ENCODE measurements at places on chromosomes 2 and 18.

DNA sequence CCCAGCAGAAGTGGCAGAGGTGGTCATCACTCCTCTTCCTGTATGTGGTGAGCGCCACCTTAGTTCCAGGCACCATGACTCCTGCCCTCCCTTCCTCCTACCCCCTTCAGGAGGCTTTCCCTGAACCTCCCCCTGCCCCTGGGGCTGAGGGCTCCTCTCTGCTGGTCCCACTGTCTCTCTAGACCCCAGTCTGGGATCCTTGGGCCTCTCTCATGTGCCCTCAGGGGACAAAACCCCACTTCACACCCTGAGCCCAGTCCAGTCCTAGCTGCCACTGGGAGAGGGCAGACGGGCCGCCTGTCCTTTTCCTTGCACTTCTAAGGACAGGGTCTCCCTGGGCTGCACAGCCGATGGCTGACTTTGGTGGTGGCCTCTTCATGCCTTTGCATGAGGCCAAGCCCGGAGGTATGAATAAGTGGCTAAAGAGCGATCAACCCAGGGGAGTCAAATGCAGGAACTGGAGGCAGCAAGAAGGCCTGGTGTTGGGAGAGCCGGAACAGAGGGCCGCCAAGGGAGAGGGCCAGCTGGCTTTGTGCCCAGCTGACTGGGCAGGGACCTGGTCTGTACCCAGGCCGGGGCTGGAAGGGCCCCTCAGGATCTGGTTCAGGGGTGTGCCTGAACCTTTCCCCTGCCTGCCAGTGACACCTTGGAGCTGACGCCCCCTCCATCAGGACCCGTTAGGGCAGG is 29.5 kb downstream of the GLI2 start:
- no peak for DNase-seq

GRCh38 chr2:66536997-66537396 is 102.1 kb downstream of the MEIS1 start:
- peak; percentile 27 for DNase-seq

DNA sequence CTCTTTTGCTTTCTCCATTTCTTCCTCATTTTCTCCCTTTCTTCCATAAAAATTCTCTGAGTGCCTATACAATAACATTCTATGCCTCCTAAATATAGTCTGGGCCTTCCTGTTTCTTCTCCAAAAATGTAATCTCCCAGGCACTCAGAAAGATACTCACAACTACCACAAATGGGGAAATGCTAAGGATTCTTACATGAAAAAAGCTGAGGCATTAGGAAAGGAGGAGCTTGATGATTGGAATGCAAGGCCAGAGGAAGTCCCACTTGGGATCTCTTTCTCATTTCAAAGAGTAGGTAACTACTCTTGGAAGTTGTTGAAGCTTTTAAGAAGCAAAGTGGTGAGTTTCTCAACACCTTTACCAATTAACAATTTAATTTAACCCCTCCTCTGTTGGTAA is 3.4 kb downstream of the VSNL1 start:
- DNase-seq, result no peak

DNA sequence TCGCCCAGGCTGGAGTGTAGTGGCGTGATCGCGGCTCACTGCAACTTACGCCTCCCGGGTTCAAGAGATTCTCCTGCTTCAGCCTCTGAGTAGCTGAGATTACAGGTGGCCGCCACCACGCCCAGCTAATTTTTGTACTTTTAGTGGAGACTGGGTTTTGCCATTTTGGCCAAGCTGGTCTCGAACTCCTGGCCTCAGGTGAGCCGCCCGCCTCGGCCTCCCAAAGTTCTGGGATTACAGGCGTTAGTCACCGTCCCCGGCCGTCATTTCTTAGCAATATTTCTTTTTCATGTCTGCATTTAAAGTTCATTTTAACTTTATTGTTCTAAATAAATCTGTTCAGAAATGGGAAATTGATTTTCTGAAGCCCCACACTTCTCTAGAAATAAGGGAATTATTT is 597.3 kb upstream of the DDX18 start:
- DNase-seq, result no peak

DNA sequence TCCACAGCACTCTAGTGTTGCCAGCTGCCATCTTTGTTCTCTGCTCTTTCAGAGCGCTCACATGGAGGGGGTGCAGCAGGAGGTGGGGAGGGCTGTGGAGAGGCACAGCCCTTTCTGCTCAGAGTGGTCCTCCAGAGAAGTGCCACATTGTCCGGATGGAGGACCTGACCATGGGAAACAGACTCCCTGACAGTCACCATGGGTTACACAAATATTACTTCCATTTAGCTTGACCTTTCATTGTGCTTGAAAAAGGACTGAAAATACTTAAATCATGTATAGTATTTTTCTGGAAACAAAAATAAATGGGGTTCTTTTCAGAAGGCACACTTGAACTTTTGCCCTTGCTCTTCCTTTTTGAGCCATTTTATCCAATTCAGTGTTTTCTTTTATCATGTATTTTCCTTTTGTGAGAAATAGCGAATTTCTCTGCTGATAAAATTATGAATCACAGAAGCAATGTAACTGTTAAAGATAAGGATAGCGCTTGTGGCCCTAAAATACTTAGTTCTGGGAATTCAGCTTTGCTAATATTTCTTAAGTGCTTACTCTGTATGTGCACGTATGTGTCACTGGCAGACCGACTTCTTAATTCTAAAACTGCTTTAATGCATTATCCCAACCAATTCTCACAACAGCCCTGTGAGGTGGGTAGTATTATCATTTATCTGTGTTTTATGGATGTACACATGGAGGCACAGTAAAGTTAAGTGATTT is 34.2 kb downstream of the SPATS2L start:
- no peak for DNase-seq

DNA sequence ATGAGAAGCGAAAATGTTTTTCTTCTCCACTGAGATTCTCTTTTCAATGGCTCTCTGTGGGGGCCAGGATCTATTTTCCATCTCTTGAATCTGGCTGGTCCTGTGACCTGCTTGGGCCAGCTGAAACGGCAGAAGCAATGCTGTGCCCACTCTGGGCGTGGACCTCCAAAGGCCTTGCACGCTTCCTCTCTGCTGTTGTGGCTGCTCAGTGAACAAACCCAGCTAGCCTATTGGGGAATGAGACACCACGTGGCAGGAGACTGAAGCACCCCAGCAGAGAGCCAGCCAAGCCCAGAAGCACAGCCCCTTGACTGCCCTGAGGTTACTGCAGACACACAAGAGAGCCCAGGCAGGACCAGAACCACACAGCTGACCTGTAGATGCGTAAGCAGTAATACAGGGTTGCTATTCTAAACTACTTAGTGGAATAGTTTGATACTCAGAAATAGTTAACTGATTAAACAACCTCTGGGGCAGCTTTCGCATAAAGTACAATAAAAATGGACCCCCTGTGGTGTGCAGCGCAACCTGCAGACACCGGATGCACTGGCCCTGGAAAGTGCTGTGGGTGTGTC is 221.7 kb upstream of the SH3BP4 start:
- no peak for DNase-seq

- DNase-seq, result no peak
These were observed 75.7 kb downstream of the AOX1 start for GRCh38 chr2:200661477-200661876.

DNA sequence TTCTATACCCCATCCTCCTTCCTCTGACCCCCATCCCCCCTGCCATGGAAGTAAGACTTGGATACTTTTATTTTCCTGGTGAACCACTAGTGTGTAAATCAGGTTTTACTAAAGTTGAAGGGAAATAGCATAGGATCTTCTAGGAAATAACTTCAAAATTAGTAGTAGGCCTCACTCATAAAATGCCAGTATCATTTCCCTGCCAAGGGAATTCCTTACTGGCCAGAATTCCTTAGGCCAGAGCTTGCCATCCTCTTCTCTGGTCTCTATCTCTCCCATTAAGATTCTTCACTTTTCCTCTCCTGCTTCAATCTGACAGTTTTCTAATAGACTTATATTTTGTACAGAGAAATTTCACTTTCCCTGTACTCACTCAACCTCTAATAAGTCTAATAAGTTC is 322.8 kb upstream of the TANK start:
- DNase-seq, result no peak

DNA sequence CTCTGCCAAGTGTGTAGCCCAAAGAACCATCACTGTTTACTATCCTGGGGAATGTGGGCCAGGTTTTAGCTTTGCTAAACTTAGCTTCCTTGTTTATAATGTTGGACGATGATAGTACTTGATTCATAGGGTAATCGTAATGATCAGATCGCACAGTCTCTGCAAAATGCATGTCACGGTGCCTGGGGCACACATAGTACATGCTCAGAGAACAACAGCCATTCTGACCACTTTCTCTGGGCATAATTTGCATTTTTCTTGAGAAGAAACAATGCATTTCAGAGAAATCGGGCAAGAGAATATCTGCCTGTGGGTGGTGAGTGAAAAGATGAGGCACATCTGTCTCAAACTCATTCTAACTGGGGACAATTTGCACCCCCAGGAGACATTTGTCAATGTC is 16.3 kb downstream of the ACKR3 start:
- no peak for DNase-seq

DNA sequence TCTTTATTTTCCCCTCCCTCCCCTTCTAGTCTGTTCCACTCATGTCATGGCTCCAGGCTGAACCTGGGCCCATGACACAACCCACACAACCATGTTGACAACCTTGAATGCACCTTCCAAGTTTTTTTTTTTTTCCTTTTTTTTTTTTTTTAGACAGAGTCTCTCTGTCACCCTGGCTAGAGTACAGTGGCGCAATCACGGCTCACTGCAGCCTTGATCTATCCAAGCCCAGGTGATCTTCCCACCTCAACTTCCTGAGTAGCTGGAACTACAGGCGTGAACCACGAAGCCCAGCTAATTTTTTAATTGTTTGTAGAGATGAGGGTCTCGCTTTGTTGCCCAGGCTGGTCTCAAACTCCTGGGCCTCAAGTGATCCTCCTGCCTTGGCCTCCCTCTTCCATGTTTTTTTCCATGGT is 21.9 kb upstream of the ROCK2 start:
- no peak for DNase-seq

DNA sequence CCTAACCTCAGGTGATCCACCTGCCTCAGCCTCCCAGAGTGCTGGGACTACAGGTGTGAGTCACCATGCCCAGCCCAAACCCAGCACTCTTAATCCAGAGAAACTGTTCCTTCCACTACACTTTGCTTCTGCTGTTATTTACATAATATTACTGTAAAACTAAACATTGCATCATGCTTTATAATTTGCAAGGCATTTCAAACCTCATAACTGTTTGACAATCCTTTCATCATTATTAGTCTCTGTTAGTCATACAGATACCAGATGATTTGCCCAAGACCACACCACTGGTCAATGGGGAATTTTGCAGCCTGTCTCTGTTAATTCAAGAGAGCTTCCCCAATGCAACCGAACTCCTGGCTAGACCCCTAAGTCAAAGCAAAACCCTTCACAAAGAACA is 338.3 kb downstream of the ALK start:
- DNase-seq, result no peak

DNA sequence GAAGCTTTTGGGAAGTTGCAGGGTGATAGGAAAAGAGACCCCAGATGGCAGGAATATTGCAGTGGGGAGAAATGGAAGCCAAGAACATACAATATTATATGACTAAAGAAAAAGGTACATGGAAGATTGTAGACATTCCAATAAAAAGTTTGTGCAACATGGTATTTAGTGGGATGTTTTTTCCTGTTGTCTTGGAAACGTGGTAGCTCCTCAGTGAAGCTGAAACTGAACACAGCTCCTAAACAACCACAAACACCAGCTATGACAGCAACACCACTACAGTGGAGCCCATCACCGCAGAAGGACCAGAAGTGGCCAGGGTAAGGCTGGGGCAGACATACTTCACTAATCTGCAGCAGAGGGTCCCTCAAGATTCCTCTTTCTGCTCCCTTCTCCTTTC is 246.8 kb downstream of the CDH20 start:
- no peak for DNase-seq

DNA sequence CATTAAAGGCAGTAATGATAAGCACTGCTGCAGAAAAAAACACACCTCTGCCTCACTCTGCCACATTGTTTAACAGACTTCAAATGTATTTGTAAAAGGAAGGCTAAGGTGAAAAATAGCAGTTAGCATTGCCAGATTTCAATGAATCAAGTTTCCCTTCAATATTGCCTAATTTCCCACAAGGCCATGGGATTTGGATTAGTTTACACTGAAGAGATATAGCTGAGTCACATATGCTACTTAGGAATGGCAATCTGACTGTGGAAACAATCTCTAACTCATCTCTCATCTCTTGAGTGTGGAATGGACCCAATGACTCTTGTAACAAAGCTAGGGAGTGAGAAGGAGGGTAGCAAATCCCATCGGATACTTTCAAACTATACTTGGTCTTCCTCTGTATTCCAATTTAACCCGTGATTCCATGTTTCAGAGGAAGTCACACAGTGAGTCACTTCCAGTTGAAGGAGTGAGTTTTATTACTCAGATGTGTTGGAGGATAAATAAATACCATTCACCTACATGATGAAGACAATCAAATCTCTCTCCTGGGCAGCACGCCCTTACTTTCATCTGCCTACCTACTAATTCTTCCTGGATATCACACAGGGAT is 5.1 kb downstream of the B4GALT6 start:
- no peak for DNase-seq

All from DMS153 (cell line).